GM13976 (cell line): ENCODE measurements at places on chromosomes 11 and 22.

- no peak for DNase-seq
Observed at GRCh38 chr11:126403022-126403581, 47.6 kb downstream of the ST3GAL4 start.

DNA sequence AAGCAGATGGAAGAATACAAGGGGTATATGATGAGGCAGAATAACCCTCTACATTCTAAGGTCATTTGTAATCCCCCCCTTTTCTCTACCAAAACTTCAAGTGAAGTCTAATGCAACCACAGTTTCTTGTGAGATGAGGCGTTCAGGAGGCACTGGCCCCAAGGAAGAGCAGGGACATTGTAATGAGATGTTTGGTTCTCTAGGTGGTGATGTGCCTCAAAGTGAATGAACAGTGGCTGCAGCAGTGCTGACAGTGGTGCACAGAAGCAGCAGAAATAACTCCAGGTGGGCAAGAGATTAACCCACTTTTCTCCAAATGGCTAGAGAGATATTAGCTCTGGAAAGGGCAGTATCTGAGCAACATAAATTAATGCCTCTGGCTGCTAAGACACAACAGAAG lies 33.8 kb downstream of the PDGFD start:
- DNase-seq, result no peak

- no peak for DNase-seq
Observed at GRCh38 chr11:104064034-104064630, 27.7 kb downstream of the DDI1 start.

- no peak for DNase-seq
Observed at GRCh38 chr11:128455766-128456165, 131.6 kb downstream of the ETS1 start.

- DNase-seq, result no peak
Observed at GRCh38 chr22:38610234-38610633, 40.3 kb upstream of the DMC1 start.
